ENCODE measurements at places on chromosomes 5 and 9.

DNA sequence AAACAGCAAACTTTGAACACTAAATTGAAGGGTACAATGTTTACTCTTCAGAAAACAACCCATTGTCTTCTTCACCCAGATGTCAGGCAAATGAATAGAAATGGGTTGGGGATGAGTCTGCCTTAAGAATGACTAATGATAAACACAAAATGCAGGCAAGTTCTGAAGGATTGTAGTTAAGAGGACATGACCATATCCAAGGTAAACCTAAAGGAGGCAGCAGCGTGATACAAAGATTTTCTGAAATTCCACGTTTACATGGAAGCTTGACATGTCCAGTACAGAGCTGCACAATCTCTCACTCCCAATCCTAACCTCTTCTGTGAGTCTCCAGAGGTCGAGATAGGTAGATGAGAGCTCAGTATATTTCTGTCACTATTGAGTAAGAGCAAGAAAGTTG, 1263.2 kb upstream of the CDH6 start:
- DNase-seq = no peak

DNA sequence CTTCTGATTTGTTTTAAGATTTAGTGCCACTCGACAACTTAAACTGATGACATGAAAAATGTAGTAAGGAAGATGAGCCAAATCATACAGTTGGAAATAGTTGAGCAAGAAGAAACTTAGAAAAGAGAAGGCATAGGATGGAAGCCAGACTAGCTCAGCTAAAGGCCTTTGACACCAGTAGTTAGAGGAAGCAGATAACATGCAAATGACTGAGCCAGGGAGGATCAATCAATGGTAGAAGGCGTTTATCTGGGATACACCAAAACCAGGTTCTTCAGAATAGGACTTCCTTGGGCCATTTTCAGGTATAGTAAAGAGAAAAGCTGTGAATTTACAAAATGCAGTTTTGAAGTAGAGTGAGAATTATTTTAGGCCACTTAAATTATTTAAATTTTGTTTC, 3.2 kb downstream of the TDRD7 start:
- no peak for DNase-seq

GRCh38 chr5:123441408-123441807, 18.2 kb upstream of the CEP120 start:
- DNase-seq = no peak

- no peak for DNase-seq
Measured at GRCh38 chr9:130973686-130974281, 34.7 kb upstream of the FIBCD1 start.

DNA sequence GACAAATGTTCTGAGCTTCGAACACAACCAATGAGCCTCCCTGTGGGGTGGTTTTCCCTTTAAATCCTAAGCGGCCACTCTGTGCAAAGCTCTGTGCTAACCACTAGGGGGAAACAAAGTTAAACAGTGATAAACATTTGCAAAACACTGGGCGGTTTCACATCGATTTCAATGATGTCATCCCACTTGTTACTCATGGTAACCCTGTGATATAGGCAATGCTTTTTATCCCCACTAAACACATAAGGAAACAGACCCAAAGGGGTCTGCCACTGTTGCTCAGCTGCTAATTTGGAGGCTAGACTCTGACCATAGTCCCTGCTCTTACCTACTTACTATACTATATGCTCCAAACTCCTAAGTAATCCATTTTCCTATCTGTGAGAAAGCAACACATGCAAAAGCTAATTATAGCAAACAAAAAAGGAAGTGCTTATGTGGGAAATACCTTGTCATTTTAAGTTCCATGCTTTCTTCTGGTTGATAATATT, 57.3 kb downstream of the PTPN3 start:
- no peak for DNase-seq

GRCh38 chr9:98195671-98196070, 3.2 kb upstream of the CORO2A start:
- DNase-seq = no peak

GRCh38 chr5:176817369-176817840, 7.0 kb downstream of the UNC5A start:
- no peak for DNase-seq

DNA sequence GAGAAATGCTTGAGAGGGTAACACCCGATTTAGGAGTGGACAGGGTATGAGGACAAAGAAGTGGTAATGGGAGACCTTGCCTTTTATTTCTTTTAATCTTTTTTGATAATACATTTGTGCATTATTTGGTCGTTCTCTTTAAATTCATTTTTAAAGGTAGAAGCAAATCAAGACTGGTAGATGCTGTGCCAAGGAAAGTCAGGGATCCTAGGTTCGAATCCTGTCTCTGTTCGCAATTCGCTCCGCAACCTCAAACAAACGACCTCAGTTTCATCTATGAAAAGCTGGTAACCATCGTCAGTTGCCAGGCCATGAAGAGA, 353 bp upstream of the TMED9 start:
- DNase-seq = no peak

DNA sequence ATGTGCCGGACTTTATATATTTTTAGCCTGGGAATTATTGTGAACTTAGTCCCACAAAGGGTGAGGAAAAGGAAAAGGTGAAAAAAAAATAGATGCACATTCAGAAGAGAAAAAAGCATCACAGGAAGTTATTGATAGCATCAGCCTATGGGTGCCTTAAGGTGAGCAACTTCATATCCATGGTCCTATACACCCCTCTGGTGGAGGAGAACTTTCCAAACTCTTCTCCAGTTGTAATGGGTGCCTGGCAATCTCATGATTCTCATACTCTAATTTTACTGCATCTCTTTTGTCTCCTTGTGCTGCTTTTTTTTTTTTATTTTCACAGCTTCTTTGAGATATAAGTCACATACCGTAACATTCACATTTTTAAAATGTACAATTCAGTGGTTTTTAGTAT, 107.4 kb downstream of the JAKMIP2 start:
- no peak for DNase-seq

- no peak for DNase-seq
Measured at GRCh38 chr5:61563401-61563800, 231.3 kb downstream of the ZSWIM6 start.

GRCh38 chr5:175317872-175318271, 126.1 kb downstream of the DRD1 start:
- DNase-seq = no peak

DNA sequence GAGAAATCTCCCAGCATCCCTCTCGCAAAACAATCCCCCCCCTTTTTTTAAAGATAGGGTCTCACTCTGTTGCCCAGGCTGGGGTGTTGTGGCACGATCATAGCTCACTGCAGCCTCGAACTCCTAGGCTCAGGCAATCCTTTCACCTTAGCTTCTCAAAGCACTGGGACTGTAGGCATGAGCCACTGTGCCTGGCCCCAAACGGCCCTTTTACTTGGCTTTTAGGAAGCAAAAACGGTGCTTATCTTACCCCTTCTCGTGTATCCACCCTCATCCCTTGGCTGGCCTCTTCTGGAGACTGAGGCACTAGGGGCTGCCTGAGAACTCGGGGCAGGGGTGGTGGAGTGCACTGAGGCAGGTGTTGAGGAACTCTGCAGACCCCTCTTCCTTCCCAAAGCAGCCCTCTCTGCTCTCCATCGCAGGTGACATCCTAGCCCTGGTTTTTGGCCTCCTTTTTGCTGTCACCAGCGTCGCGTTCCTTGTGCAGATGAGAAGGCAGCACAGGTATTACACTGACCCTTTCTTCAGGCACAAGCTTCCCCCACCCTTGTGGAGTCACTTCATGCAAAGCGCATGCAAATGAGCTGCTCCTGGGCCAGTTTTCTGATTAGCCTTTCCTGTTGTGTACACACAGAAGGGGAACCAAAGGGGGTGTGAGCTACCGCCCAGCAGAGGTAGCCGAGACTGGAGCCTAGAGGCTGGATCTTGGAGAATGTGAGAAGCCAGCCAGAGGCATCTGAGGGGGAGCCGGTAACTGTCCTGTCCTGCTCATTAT, 6.8 kb downstream of the CA9 start:
- no peak for DNase-seq

DNA sequence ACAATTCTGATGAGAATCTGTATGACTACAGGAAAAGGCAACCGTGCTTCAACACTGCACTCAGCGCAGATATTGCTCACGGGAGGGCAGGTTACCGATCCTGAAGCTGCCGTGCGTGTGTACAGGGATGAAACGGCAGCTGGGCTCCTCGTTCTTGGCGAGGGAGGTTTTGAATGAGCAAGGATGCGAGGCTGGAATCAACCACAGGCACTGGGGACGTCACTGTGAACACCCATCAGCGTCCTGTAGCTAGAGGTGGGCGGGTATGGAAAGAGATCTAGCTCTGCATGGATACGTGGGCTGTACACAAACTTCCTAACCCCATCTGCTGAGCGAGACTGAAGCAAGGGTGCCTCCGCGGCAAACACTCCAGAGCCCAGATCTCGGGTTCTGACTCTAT, 84.3 kb upstream of the COL5A1 start:
- DNase-seq = no peak

DNA sequence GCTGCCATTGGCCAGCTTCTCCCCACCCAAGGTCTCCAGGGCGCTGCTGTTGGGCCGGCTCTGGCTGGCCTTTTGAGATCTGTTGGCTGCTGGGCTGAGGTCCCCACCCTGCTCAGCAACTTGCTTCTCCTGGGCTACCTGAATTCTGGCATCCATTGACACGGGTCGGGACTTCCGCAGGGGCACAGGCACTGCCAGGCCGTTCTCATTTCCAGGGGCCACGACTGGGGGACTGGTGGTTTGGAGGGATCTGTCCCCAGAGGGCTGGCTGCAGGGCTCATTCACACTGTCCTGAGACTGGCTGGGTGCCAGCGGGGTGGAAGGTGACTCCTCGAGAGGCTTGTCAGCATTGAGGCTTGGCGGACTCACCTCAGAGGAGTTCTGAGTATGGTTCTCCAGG, 87.1 kb upstream of the FBXW11 start:
- DNase-seq = no peak

DNA sequence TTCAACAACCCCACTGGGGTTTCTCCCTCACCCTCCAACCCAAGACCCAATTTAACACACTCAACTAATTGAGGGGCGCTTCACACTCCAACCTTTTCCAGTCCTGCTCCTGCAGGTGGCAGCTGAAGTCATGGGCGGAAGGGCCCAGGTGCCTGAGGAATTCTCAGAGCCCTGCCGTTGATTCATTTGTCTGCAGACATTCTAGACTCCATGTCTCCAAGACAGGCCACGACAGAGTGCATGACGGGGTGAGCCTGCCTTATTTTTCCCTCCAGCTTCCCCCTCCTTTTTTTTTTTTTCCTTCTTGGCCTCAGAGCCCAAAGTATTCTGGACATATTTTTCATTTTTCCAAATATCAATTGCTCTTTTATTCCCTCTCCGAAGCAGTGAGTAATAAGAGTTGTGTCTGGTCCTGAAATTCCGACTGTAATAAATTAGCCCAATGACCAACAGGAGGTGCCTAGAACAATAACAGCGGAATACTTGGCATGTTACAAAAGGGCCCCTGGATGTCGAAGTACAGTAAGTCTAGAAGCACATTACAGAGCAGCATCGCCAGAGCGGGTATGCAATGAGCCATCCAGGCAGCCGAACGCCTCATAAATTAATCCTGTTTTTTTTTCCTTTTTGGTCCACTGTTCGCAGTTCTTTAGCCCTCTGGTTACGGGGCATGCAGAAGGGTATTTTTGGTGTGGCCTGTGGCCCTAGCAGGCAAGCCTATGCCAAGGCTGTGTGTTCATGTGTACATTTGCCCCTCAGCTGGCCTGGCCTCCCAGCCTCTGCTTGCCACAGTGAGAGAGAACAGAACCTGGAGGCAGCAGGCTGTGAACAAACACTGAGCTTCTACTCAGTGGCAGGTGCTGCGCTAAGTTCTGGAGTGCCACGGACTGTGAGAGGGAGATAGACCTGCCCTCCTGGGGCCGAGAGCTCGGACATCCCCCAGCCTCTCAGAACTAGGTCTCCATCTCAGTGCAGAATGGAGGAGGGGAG, 8.6 kb upstream of the SMIM23 start:
- DNase-seq = no peak

DNA sequence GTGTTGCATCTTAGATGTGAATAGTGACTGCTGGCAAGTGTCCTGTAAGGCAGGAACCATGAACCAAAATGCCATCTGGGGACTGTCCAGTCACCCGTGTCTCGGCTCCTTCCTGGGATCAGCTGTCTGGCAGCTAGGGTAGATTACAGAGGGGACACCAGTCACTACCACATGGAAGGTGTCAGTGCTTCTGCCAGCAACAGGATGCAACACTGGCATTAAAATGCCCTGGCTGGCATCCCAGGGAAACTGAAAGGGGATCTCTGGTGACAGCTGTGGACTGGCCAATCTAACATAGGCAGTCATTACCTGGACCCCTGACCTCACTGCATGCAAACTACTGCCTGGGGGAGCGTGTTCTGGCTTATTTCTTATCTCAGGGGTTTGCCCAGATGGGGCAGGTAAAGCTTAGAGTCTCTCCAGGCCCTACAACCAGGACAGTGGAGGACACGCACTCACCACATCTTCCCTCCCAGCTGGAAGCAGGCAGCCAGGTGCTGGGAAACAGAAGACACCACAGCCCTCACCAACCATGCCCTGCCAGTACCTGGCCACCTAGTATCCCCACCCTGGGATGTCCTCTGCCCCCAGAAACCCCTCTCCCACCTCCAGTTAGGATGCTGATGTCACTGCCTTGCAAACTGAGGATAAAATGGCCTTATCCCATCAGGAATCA, 83.8 kb downstream of the SEMA4D start:
- DNase-seq = no peak

GRCh38 chr9:107039542-107039941, 176.6 kb downstream of the ZNF462 start:
- DNase-seq = no peak

DNA sequence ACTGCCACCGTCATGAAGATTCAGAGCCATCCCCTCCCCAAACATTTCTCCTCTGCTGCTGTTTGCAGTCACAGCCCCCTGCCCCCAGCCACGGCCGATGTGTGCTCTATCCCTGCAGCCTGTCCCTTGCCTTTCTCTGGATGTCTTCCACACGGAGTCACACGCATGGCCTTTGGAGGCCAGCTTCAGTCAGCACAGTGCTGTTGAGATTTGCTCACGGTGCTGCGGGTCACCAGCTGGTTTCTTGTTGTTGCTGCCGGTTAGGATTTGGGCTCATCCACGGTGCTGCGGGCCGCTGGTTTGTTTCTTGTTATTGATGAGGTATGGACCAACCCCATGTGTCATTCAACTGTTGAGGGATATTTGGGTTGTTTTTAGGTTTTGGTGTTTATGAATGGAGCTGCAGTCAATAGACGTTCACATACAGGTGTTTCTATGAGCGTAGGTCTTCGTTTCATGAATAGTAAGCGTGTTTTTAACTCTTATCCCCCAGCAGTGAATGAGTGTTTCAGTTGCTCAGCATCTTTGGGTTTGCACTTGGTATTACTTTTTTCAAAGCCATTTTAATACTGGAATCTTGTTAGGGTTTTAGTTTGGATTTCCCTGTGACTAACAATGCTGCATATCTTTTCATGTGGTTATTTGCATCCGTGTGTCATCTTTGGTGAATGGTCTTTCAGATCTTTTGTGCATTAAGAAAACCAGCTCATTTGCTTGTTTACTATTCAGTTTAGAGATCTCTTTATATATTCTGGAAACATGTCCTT, 57.6 kb downstream of the AHRR start:
- DNase-seq = no peak

- DNase-seq = no peak
Measured at GRCh38 chr9:86801246-86801645, 146.1 kb downstream of the GAS1 start.
